NCI-H2227 treated with DMSO at 0.1 percent for 48 hours (cell line): ENCODE measurements at places on chromosomes 13 and 19.
A peak's percentile ranks its signal among the peaks of the same experiment; 100 is the strongest.

GRCh38 chr19:38870612-38871011 is 7.5 kb downstream of the RINL start:
- DNase-seq: no peak

- DNase-seq: no peak
Measured at GRCh38 chr13:105541565-105541964, 993.9 kb downstream of the EFNB2 start.

- DNase-seq: peak; percentile 100
Measured at GRCh38 chr19:40285353-40286234, 449 bp upstream of the AKT2 start.

DNA sequence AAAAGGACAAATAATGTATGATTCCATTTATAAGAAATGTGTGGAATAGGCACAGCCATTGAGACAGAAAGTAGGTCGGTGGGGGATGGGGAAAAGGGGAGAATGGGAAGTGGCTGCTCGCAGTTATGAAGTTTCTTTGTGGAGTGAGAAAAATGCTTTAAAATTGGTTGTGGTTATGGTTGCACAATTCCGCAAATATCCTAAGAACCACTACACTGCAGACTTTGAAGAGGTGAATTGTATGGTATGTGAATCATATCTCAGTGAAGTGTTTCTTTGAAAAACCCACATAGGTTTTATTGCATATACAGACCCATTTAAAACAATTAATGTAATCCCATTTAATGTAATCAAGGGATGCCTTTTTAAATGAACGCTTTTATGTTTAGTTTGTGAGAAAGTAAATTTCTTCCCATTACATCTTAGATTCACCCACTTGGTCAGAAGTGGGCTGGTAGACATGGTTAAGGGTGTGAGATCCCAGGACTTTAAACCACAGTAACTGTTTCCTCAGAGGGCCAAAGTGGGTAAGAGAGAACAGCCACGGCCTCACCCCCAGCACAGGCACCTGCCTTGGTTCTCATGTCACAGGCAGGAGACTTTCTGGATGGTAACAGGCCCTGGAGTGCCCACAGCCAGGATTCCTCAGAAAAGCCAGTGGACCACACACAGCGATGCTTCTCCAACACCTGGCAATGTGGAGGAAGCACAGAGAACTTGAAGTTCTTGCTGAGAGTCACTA is 119.3 kb upstream of the GJB6 start:
- DNase-seq: no peak

GRCh38 chr13:25887962-25888655 is 163.7 kb downstream of the SHISA2 start:
- DNase-seq: no peak

DNA sequence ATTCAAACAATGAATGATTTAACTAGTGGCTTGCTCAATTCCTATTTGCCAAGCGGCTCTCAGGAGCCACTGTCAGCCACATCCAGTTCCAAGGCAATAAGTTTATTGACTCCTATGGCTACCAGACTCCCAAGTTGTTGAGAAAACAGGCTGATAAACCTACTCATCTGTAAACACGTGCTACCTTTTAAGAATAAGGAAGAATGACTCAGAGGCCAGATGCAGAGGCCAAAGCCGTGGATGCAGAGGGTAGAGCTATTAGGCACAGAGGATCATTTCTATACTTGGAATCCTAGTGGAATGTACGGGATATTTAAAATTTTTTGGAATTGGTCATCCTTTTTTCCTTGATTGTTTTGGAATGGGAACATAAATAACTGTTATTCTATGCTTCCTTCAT is 1921.1 kb downstream of the OLFM4 start:
- DNase-seq: no peak

- DNase-seq: no peak
Measured at GRCh38 chr19:45913874-45914830, at the start of gene NANOS2. Gene NANOS2, minus strand, starts transcription at chr19:45914778. Its CDS starts 85 bp downstream, at chr19:45914693.

GRCh38 chr19:51034704-51035103 is at the start of gene KLK12:
Gene KLK12, minus strand, starts transcription at chr19:51035002. Its CDS starts 381 bp downstream, at chr19:51034621.
- no peak for DNase-seq

GRCh38 chr13:29907670-29908069 is 57.3 kb upstream of the UBL3 start:
- no peak for DNase-seq

DNA sequence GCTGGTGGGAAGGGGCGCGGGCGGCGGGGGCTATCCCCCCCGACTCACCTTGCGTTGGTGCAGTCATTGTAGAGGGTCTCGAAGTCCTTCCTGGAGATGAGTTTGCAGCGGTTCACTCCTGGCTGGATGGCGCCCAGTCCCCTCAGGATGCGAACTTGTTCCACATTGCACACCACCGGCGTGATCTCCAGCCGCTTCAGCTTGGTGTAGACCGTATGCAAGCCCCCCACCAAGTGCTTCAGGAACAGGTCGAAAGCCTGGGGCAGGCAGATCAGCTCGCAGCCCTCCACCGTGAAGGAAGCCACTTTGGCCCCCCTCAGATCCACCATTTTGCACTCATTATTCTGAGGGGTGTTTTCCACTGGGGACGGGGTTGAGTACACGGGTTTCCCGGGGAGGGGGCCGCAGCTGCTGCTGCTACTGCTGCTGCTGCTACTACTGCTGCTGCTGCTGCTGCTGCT is 1.1 kb downstream of the DACH1 start:
- no peak for DNase-seq

GRCh38 chr13:31477961-31478360 is 261.4 kb upstream of the RXFP2 start:
- DNase-seq: no peak

DNA sequence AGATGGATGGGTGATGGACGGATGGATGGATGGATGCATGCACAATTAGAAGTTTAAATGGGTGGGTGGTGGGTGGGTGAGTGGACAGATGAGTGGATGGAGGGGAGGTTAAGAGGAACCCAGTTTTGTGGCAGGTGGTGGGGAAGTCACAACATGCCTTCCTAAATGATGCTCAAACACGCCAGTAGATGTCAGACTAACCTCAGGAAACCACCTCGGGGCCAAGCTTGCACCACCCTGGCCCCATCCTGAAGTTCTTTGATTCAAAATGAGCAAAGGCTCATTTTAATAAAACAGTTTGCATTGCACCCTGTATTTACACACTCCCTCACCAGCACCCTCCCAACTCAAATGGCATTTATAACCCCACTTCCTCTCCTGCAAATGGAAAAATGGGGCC is 91.4 kb upstream of the CACNA1A start:
- peak; percentile 44 for DNase-seq

GRCh38 chr13:64347664-64348063 is 2882.5 kb downstream of the PCDH9 start:
- no peak for DNase-seq

GRCh38 chr13:26529441-26529840 is 28.0 kb upstream of the WASF3 start:
- no peak for DNase-seq

GRCh38 chr13:36456577-36456976 is 24.3 kb downstream of the CCNA1 start:
- DNase-seq: no peak

- DNase-seq: no peak
Measured at GRCh38 chr19:18298601-18299000, 17.2 kb upstream of the JUND start.

- DNase-seq: no peak
Measured at GRCh38 chr19:52492201-52492993, 35.1 kb upstream of the ZNF808 start.

- DNase-seq: no peak
Measured at GRCh38 chr19:1634242-1634937, 18.0 kb downstream of the TCF3 start.

GRCh38 chr19:18261474-18261873 is 12.8 kb downstream of the IQCN start:
- no peak for DNase-seq

GRCh38 chr19:1465191-1466016 is 13.6 kb downstream of the C19orf25 start:
- no peak for DNase-seq
